ENCODE measurements at places on chromosomes 7 and 10.
A peak's percentile ranks its signal among the peaks of the same experiment; 100 is the strongest.

DNA sequence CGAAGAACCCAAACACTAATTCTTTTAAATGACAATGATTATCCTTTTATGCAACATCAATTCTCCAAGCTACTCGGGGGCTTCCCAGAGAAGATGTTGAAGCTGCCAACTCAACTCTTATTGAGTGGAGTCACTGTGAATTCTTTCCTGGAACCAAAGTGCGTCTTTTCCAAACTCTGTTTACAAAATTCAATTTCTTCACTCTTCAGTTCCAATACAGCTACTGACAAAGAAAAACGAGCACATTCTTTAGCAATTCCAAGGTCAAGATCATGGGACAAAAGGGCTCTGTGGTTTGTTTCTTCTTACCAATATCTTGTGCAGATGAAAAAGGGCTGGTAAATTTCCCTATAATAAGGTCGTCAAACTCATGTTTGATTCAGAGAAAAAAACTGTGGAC is 74.2 kb downstream of the FAS start:
- no peak for DNase-seq

DNA sequence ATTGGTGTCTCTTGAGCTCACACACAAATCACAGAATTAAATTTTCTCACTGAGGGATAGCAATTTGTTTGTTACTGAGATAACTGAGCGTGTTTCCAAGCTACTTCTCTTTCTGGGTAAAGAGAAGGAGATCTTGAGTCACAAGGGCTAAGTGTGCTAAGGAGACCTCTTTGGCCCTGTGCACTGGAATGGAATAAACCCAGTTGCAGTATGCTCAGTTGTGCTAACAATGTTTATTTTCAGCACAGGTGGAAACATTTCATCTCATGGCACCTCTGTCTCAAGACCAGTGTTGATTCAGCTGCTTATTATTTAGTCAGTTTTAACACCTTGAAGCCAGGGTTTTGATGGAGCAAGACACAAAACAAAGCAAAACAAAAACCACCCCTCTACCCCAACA is 22.5 kb upstream of the UBE2H start:
- no peak for DNase-seq

GRCh38 chr7:21041666-21042065 is 255.0 kb upstream of the SP8 start:
- no peak for DNase-seq

DNA sequence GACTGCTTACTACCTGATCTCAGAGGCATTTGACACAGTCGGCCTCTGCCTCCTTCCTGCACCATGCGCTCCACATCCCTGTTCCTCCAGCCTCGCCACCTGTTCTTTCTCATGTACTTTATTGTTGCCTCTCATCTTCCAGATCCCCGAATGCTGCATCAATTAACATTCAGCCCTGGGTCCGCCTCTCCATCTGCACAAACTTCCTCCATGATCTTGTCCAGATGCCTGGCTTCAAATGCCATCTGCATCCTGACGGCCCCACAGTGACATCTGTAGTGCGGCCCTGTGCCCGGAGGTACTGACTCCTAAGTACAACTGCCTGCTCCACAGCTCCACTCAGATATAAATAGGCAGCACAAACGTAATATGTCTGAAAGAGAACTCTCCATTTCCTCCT is 51.2 kb upstream of the STK17A start:
- no peak for DNase-seq

DNA sequence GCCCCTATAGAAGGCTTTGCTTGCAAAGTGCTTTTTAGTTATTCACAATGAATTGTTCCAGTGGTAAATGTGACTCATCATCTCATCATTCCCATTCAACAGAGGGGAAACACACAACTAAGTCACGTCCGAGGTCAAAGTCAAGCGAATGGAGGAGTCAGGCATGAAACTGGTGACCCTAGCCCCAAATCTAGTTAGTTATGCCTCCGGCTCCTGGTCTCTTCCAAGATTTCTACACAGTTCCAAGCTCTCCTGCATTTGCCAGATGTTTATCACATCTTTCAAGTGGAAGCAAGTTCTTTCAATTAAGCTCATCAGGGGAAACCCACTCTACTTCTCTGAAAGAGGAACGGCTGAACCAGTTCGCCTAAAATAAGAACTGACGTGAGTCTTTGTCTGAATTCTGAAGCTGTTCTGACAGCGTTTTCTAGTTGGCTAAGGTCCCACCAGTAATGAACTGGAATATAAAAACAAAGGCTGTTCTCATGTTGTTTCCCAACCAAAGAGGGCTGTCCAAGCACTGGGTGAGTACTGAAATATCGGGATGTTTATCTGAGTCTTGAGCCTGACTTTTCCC is 140.9 kb upstream of the NRBF2 start:
- peak; percentile 43 for DNase-seq

DNA sequence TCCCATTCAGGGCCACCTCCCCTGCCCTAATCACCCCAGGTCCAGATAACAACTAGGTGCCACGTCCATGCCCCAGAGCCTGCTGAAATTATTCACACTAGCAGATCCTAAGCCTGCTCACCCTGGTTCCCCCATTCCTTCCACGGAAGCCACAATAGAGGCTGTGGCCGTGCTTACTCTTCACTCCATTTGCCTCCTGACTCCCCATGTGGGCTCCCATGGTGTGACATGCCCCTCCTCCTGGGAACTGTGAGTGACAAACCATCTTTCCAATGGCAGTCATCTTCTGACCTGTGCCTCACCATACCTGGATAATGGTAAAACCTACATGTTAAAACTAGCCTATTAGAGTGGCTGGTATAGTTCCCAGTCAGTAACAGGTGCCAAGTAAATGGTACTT is 216.2 kb upstream of the PRKCQ start:
- no peak for DNase-seq

DNA sequence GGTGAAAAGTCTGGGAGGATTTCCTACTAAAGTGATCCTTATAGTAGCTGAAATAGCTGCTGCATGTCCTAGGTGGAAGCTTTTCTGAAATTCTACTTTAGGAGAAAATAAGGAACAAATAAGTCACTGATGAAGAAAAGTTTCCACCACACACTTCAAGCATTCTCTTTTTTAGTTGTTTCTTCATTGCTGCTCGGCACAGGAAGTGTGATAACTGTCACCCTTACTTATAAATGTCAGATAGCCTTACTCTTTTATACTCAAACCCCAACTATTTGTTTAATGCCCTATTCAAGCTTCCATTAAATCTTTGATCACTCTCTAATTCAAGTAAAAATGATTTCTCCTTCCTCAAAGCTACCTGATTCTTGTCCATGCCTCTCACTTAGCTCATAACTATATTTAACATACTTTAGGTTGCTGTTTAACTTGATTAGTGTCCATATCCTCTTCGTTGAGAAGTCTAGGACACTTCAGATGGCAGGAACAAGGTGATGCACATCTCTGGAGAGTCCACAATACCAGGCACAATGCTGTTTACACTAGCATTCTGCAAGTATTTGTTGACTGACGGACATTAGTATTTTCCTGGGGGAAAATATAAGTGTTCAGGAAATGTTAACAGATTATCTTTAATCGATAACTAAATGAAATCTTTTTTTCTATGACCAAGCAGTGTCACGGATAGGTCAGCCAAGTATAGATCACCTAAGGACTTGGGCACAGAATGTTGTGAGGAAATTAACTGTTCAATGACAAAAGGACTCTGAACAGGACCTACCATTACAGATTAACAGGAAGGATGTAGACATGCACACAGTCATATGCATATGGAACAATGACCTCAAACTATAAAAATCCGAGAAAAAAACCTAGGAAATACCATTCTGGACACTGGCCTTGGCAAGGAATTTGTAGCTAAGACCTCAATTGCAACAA is 67.4 kb downstream of the ZNF438 start:
- no peak for DNase-seq

- DNase-seq: no peak
These were observed 123.1 kb upstream of the RHEB start for GRCh38 chr7:151642746-151643145.

- no peak for DNase-seq
These were observed 701 bp upstream of the GBX1 start for GRCh38 chr7:151168003-151168786.

DNA sequence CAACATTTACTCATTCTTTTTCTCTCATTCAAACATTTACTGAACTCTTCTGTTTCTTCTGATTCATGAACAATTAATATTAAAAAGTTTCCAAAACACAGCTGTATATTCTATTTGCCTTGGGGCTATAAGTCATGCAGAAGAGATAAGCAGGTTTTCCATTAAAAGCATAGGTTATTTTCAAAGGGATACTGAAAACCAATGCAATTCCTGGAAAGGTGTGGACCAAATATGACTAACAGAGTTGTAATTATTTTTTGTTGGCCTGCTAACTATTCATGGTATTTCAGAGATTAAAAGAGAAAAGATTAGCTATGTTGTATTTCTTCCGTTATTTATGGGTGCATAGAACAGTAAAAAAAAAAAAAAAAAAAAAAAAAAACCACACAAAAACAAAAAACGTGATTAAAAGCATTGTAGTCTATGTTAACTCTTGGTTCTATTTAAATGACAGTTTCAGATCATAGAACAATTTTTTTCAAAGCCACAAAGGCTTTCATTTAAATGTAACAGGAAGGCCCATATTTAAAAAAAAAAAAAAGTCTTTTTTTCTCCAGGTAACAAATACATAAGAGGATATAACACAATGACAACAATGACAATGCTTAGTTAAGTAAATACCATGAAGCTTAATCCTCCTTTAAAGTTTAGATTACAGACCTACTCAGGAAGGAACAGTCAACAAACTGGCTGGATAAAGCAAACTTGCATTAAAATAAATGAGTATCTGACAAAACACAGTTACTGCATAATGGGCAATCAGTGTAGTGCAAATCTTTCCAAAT is 1042.9 kb downstream of the GATA3 start:
- no peak for DNase-seq

DNA sequence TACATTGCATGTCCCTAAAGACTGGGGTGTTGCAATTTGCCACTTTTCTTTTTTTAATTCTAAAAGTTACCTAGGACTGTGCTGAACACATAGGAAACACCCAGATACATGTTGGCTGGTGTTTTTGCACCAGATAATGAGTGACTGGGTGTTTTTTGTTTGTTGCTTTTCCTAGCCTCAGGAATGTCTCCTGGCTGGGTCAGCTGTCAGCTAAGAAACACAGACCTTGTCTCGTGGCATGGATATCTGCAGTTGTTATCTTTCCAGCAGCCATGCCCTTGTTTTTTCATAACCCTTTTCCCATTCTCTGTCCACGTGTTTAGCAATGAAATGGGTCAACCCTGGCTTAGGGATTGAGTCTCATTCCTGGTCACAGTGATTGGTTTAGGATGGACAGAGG is 433.9 kb upstream of the ZMIZ1 start:
- DNase-seq: peak; percentile 15

DNA sequence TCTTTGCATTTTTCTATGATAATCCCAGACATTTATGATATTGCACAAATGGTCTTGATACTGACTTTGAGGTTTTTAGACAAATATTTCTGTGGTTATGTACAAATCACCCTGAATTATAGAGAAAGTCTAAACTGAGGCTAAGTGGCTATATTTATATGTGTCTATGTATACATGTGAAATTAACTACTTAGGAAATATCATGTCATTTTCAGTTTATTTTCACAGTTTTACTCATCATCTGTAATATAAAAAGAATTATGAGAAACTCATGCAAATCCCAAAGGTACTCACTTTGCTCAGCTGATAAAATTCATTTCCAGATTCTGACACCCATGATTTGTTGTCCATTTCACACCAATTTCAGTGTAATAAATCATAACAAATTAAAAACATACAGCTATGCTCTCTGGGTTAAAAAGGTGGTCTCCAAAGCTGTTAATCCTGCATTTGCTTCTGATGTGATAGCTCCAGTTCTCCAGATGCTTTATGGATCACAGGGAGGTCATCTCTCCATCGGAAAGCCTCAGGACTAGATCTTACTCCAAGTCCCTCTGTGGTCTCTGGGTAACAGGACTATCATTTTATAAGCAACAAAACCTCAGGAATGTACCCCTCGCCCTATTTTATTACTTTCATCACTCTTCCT is 673.9 kb downstream of the PARD3 start:
- DNase-seq: no peak

DNA sequence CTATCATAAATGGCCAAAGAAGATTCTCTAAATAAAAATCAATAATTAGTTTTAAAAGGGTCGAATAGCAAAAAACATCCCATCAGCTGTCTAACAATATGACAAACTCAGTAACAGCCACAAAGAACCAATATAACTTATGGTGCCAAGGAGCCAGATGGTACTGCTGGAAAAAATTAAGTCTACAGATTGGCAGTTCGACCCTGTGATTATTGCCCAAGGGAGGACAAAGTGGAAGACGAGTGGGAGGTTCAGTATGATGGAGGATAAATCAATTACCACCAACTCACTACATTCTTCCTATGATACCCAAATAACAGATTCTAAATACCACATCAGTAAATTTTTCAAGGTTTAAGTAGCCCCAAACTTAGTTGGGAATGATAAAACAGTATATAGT is 49.0 kb downstream of the SKAP2 start:
- no peak for DNase-seq

DNA sequence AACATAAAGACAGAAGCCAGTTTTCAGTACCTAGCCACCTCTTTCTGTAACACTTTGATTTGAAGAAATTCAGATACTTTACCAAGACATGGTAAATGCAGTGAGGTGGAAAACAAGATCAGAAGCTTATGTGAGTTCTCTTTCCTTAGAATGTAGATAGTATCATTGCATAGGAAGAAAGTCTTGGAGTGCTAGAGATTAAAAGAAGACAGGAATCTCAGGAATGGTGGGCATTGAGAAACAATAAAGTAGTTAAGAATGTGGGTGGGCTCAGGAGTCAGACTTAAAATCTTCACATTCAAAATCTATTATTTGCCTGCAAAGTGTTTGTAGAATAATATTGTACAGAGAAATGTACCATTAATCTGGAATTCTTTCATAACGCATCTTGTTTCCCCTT is 58.9 kb downstream of the POLL start:
- peak; percentile 3 for DNase-seq

GRCh38 chr7:3285652-3286051 is 15.4 kb upstream of the SDK1 start:
- DNase-seq: no peak

- DNase-seq: peak; percentile 48
These were observed 2.3 kb downstream of the CDK13 start for GRCh38 chr7:39952374-39952773.

- peak; percentile 42 for DNase-seq
These were observed 841 bp downstream of the GLUD1 start for GRCh38 chr10:87093632-87094372.
